Cortex of kidney (tissue), 1 donor: ENCODE measurements at places on chromosomes 4 and X.

- no peak for DNase-seq
Measured at GRCh38 chr4:107818301-107818910, 6.3 kb upstream of the SGMS2 start.

- no peak for DNase-seq
Measured at GRCh38 chrX:39834600-39834999, 263.2 kb downstream of the BCOR start.

DNA sequence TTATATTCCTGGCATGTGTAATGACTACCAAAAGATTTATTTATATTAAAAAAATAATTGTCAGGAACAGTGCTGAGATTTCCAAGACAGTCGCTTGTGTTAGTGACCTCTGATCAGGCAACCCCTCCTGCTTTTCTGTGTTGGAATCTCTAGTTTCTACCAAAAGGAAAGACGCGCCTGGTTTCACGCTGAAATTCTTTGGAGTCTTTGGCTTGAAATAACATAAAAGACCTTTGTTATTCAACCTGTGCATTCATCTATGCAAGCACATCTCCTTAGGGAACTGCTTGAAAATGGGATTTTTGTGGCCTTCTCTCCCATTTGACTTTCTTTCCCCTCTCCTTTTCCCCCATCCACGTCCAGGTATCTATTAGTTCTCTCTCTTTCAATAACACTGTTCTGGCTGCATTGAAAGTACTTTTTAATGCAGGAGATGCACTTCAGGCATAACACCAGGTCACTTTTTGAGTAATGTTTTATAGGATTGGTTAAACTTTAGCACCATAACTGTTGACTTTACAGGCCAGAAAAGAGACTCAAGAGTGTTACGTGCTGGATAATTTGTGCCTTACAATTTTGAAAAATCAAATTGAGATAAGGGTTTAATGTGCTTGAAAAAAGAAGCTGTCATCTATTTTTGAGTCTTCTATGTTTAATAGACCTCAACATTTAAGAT lies 172.7 kb downstream of the GPAT3 start:
- no peak for DNase-seq

DNA sequence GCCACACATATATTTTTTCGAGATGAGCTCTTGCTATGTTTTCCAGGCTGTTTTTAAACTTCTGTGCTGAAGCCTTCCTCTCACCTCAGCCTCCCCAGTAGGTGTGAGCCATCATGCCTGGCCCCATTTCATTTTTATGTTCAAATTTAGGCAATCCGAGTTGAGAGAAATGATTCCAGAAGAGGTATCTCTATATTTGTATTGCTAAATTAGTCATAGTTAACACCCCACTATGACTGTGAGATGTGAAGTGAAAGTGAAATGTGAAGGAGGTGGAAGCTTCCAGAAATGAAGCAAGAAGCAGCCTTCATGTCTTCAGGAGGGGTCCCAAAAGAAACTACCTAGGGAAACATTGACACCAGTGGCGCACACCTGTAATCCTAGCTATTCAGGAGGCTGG lies 17.7 kb downstream of the APELA start:
- no peak for DNase-seq

- DNase-seq = no peak
Measured at GRCh38 chrX:128698573-128699181, 646.5 kb upstream of the ACTRT1 start.

DNA sequence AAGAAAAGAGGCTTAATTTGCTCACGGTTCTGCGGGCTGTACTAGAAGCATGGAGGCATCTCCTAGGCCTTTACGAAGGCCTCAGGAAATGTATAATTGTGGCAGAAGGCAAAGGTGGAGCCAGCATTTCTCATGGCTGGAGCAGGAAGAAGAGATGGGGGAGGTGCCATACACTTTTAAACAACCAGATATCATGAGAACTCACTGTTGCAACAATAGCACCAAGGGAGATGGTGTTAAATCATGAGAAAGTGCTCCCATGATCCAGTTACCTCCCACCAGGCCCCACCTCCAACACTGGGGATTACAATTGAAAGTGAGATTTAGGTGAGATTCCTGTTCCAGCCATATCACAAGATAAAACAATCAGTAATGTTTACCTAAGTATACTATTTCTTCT lies 45.5 kb downstream of the MTHFD2L start:
- DNase-seq = no peak

DNA sequence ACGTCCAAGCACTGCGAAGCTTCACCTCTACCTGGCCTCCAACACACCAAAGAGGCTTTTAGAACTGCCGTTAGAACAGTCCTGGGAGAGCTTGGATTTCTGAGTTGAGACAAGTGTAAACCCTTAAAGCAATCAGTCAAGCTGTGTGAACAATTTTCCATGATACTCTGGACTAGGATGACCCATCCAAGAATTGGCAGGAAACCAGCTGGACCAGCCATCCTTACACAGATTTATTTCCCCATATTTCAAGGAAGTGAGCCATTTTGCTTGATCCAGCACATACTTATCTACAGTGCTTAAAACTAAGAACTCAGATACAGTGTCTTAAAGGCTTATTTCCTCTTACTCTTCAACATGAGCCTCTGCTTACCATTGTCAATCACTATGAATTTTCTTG lies 340.7 kb upstream of the HS3ST1 start:
- DNase-seq = no peak

DNA sequence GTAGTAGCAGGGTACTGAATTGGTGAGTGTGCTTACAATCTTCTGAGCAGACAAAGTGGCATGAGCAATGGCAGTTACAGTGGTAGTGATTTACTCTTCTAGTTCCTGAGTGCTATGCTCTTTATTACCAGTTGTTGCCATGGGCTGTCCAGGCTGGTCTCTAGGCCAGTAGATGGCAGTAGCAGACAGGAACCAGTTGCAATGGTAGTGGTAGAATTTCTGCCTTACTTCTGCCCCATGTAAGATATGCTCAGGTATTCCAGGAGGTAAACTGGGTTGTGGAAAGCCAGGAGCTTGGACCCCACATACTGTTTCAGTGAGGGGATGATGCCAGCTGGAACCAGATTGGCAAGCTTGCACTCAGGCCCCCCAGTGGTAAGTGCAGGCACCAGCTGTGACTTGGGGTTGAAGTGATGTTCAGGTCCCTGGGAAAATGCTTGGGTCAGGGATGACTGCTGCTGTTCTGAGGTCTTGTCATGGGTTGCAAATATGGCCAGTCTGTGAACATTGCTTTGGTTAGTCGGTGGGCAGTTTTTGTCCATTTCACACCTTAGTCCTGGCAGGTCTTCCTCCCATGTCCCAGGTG lies 63.0 kb upstream of the ZXDB start:
- no peak for DNase-seq

GRCh38 chr4:76982638-76983584 lies 33.4 kb downstream of the SEPTIN11 start:
- DNase-seq = no peak

GRCh38 chrX:17553469-17553868 lies 178.5 kb downstream of the NHS start:
- no peak for DNase-seq

- DNase-seq = no peak
Measured at GRCh38 chr4:85495621-85496020, 20.7 kb downstream of the ARHGAP24 start.

- DNase-seq = no peak
Measured at GRCh38 chr4:71259911-71260331, 78.9 kb upstream of the SLC4A4 start.

- DNase-seq = no peak
Measured at GRCh38 chr4:48058617-48059530, 42.3 kb downstream of the NIPAL1 start.

DNA sequence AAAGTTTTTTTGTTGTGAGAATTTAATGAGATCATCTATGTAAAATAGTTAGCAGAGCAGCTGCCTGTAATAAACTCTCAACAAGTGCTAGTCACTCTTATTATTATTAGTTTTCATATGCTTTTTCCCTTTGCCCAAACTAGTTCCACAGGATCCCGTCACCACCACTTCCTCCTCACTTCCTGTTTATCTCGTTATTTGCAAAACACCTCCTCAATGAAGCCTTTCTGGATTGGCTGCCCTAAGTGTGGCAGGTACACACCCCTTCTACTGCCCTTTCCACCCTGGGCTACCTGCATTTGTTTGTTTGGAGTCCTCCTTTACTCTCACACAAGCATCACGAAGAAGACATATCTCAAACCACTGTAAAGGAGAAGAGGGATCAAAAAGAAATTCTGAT lies 54.4 kb upstream of the KLF3 start:
- no peak for DNase-seq

DNA sequence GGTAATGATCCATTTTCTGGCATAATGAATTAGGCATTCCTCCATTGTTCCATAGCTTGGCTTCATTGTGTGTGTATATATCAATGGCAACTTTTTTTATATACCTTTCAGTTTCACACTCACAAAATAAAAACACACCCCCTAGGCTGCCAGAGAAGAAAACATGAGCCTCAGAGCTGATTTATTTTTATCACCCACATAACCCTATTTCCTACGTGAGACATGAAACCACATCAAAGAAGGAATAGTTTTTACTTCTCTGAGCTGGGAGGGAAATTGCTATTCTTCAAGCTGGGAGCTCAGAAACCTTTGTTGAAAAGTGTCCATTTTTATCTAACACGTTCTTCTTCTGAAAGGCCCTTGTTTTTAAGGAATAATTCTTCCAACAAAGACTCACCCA lies 126.7 kb upstream of the RAI2 start:
- DNase-seq = no peak

DNA sequence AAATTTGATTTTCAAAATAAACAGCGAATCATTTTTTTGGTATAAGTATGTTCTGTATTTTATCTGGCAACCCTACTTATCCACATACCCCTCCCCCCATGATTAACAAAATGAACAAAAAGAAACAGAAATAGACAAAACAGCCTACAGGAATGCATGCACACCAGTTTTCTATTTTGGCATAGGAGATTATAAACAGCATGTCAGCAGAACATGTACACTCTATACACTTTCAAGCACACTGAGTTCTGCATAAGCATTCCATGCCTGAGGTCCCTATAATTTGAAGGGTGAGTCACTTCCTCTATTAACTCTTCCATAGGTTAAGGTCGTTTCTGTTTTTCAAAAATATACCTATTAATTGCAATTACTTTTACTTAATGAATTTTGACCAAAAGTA lies 28.0 kb upstream of the ZNF280C start:
- no peak for DNase-seq

DNA sequence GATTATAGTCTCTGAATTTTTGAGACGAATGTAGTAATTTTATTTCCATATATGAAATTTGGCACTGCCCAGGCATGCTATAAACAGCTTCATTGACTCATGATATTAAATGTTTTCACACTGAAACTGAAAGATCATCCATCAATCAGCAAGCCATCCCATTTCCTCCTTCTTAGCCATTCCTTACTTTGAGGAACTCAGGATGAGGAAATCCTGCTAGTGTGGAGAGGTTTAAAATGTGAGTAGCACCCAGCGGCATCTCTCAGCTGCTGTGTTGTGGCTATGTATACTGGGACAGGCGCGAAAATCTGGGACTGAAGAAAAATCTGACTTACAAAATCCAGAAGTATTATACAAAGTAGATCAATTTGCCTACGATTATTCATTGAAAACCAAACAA lies 52.1 kb downstream of the PTCHD1 start:
- DNase-seq = no peak

DNA sequence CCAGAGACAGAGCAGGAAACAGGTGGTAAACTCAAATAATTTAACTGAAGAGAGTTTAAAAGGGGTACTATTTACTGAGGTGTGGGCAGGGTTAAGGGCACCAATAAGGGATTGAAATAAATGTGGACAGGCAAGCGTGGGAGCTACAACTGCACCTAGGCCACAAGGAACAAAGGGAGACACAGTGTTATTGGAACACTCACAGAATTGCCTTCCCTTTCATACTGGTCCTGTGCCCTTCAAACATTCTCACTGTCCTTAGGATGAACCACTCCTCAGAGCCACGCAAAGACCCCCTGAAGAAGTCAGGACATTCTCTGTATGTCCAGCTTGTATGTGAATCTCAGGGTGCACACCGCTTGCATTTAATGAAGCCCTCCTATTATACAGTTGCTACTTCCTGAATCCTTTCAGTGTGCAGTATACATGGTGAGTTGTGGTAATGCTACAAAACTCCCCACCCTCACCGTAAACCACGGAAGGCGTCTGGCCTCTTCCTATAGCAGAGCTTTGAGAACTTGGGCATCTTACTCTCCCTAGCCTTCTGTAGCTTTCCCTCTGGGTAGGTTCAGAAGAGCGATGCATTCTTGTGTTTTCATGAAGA lies 9.6 kb upstream of the MRPL1 start:
- no peak for DNase-seq

GRCh38 chrX:126238220-126238619 lies 72.1 kb upstream of the DCAF12L2 start:
- no peak for DNase-seq

GRCh38 chrX:148271263-148271662 lies 229.2 kb upstream of the AFF2 start:
- DNase-seq = no peak

- DNase-seq = peak; percentile 5
Measured at GRCh38 chrX:50813843-50814661, at the start of gene SHROOM4. SHROOM4 (minus strand) TSS chrX:50814194; CDS start chrX:50814018, 176 bp downstream.

- no peak for DNase-seq
Measured at GRCh38 chr4:14787894-14788293, 214.4 kb upstream of the CPEB2 start.

DNA sequence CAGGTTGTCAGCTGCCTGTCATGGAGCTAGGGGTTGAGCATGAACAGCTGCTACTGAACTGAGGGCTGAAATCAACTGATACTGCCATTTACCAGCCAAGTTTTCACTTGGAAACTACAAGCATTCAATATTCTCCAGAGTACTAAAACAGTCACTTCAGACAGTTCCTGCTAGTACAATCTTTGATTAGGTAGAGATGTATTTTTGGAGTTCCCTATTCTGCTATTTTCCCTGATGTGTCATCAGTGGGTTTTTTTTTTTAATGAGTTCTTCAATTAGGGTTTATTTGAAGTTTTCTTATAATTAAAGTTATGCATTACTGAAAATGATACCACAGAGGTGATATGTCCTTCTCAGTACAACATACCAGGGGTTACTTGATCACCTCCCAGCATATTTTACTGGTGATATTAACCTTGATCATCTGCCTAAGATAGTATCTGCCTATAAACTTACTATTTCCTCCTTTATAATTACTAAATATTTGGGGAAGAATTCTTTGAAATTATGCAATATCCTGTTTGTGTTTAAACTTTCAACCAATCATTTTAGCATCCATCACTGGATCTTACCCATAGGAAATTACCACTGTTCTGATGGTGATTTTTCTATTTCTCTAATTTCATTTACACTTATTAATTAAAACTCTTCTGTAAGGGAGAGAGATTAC lies 13.6 kb downstream of the PDCL2 start:
- DNase-seq = no peak

- no peak for DNase-seq
Measured at GRCh38 chr4:32226204-32226603, 1506.0 kb downstream of the PCDH7 start.

DNA sequence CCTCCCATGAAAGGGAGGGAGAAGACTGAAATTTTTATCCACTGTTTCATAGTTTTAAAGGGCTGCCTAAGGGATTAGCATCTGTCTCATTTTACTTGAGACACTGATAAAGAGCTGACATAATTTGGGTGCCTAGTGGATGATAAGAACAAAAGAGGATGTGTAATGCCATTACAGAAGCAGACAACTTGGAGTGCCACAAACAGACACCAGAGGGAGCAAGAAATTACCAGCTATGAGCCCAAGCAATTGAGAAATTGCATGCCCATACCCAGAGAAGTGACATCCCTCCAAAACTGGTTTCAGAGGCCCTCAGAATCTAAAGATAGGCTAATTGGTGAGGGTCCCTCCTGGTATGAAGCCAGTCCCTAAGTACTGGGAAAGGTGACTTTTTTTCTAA lies 38.5 kb upstream of the POU3F4 start:
- DNase-seq = no peak
